ENCODE measurements at places on chromosomes 5 and 9.

DNA sequence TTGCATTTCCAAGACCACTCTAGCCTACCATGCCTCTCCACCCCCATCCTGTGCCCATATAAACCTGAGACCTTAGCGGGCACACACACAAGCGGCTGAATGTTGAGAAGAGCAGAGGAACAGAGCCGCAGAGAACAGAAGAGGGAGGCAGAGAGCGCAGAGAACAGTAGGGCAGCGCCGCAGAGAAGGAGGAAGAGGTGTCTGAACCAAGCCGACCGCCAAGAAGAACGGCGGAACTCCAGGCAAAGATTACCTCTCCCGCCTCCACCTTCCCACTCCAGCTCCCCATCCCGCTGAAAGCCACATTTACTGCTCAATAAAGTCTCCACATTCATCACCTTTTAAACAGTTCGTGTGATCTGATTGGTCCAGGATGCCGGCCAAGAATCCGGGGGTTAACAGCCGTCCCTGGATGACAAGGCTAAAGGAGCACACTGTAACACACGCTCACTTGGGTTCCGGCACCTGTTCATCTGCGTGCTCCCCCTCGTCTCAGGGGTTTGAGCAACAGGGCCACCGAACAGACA lies 33.2 kb downstream of the GRIN3A start:
- DNase-seq = no peak

DNA sequence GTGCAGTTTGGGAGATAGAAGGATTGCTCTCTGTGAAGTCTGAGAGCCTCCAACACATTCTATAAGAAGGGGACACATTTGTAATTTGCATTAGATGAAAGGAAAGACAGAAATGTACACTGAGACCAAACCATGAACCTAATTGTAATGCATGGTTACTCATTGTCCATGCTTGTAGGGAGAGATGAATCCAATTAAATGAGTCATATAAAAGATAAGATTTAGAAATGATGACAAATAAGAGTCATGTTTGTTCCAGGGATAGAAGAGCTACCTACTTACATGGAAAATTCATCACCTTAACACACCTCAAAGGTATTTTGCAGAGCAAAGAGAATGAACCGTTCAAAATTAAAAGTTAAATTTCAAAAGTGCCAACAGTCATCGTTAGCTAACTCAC lies 85.1 kb downstream of the FBXL7 start:
- no peak for DNase-seq

GRCh38 chr5:143560378-143560777 lies 156.9 kb upstream of the NR3C1 start:
- DNase-seq = no peak

GRCh38 chr9:14170973-14171596 lies 142.9 kb downstream of the NFIB start:
- no peak for DNase-seq

- no peak for DNase-seq
Observed at GRCh38 chr9:125948887-125949596, 201.9 kb downstream of the PBX3 start.
